ENCODE measurements at places on chromosomes 6 and 20.

GRCh38 chr6:44289726-44290260 lies 19.5 kb downstream of the TMEM151B start:
- DNase-seq, result no peak

GRCh38 chr6:138590796-138591709 lies 91.8 kb upstream of the NHSL1 start:
- peak; percentile 15 for DNase-seq

GRCh38 chr6:99446076-99446475 lies 21.0 kb upstream of the PNISR start:
- DNase-seq, result no peak

DNA sequence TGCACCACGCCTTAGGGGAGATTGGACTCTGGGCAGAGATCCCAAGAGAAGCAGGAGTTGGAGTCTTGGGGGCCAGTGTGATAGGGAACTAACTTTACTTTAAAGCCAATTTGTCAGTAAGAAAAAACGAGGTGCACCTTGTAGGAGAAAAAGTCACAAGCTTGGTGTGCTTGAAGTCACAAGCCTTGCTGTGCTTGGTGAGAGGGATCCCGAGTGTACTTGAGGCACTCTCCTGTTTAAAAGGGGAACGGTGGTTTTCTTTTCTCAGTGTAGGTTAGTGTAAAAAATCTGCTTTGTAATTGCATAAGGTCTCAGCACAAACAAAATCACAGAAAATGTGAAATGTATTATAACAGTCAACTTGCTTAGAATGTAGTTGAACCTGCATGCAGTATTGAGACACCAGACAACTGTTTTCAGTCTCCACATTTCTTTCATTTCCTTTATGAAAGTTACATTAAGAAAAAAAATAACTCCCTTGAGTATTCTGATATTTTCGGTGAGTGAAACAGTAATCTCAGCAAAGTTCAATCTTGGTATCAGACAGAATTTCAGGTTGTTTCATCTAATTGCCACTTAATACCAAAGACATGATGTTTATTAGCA lies 111.1 kb upstream of the DUSP22 start:
- DNase-seq, result no peak

- no peak for DNase-seq
Measured at GRCh38 chr6:37376078-37376743, 22.4 kb downstream of the RNF8 start.

- DNase-seq, result no peak
Measured at GRCh38 chr20:15065794-15066193, 728.4 kb upstream of the FLRT3 start.

DNA sequence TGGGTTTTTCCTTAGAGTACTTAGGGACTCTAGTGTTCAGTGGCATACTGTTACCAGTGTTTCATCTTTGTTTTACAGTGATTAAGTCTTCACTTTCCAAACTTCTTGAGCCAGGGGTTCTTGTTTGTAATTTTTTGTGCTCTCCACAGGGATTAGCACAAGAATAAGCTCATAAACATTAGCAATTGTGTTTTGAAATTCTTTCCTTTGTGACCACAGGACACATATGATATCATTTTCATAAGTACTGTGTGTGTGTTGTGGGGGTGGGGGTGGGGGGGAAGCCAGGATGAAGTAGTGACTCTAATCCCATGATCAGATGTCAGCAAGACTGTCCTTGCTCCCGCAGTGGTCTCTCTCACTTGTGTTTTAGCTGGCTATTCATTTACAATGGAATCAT lies 101.5 kb upstream of the SCP2D1 start:
- DNase-seq, result no peak

DNA sequence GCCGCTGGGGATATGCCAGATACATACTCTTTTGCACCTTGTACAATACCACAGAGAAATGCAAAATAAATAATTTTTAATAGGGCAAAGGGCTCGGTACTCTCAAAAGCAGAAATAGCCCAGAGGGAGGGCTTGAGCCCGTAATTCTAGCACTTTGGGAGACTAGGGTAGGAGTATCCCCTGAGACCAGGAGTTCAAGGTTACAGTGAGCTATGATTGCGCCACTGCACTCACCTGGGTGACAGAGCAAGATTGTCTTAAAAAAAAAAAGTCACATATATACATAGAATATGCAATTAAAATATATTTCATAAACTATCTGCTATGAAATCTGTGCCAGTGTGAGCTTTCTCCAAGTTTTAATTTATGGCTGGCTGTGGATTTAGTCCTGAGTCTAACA lies 818 bp upstream of the TRMT11 start:
- no peak for DNase-seq

DNA sequence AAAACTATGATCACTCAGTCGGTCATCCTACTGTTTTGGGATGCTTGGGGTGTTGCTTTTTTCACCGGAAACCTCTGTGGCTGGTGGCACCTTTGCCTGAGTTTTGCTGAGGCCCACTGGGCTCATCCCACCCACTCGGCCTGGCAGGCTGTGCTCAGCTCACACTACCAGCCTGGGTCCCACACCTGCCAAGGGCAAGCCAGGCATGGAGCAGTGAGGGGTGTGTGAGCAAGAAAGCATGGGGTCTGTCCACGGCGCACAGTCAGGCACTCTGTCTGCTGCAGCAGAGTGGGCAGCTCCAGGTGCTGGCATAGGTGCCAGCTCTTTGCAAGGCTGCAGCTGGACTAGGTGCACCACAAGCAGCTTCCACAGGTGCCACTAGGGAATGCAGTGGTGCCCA lies 91.7 kb downstream of the TBXT start:
- DNase-seq, result no peak

GRCh38 chr20:48405909-48406308 lies 421.9 kb downstream of the PREX1 start:
- no peak for DNase-seq

DNA sequence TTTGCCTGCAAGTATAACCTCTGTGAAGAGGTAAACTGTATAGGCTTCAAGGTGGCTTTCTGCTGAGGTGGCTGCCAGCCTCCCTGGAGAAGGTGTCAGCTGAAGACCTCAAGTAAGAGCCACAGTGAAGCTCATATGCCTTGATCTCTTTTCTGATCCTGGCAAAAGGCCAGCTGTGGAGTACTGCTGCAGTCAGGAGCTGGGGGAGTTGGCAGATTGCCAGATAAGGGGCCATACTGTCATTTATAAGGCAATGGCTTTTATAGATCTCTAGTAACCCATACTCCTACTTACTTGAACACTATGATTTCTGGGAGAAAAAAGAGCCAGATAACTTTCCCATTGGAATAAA lies 8.8 kb upstream of the CEP85L start:
- DNase-seq, result no peak

GRCh38 chr20:63977739-63978276 lies 1.6 kb downstream of the SAMD10 start:
- DNase-seq, result peak; percentile 60

GRCh38 chr6:40325041-40325440 lies 262.1 kb downstream of the LRFN2 start:
- DNase-seq, result no peak

GRCh38 chr6:170461556-170462365 lies 91.3 kb downstream of the PSMB1 start:
- no peak for DNase-seq

DNA sequence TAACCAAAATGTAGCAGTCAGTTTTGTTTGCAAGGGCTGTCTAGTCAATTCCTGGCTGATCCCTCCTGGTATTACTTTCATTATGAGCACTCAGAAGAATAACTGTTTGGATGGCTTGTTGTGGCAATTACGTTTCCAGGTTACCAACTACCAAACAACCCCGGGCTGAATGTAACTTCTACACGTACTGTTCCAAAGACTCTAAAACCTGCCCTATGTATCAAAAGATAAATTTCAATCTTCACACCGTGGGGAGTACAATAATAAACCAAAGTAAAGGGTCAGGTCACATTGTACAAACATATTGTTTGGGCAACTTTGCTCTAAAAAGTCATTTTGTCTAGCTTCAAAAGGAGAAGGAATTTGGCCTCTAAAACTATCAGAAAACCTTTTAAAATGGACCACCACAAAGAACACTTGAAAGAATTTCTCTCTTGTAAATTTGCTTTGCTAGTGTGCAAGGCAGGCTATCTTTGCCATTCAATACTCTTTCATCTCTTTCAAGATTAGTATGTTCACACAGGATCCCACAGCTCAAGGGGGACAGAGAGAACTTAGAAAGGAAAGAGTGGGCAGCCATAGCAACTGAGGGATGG lies 27.6 kb downstream of the DCDC2 start:
- DNase-seq, result no peak

DNA sequence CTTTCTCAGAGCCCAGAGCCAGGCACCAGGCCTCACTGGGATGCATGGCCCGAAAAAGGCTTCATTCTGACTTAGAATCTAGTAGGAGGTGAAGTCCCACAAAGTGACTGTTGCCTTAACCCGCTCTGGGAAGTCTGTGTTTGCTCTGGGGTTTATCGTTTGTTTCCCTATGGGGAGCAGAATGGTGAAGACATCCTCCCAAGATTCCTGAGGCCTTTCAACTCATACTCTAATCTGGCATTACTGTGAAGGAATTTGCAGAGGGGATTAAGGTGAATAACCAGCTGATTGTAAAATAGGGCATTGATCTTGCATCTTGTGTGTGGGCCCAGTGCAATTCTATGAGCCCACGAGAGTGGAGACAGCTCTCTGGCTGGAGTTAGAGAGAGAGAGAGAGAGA lies 67.8 kb downstream of the CDH26 start:
- no peak for DNase-seq

- no peak for DNase-seq
Measured at GRCh38 chr20:776165-776564, 7.9 kb upstream of the SLC52A3 start.

DNA sequence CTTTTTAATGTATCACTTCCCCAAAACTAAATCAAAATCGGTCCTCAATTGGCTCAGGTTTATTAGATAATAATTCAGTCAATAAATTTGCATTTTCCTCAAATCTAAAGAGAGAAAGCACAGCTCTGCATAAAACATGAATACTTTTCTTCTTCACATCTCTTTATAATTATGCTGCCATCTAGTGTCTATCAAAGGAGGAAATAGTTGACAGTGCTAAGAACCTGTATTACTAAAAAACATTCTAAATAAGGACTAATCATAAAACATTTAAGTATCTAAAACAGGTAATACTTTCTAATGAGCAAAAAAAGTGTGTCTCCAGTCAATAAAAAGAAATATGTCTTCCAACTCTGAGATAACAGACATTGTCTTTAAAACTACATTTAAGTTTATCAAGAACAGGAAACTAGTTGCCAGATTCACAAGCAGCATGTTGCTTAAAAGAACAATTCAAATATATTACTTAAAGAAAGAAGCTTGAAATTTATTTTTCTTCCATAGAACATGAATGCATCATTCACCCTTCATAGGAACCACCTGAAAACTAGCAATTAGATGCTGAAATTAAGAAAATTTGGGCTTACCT lies 56.5 kb upstream of the DST start:
- no peak for DNase-seq

DNA sequence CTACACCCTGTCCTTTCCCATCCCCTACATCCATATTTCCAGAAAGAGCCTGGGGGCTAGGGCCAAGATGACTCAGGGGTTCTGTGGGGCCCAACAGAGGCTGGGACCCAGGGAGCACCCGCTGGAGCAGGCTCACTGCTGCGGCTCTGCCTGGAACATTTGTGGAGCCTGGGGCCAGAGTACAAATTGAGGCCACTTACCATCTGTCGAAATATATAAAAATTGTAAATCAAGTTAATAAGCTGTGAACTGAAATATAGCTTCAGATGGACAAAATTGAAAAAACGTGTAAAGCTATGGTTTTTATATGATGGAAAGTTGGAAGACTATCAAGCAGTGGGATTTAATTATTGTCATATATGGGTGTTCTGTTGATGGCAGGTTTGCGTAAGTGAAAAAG lies 82.9 kb upstream of the ATXN1 start:
- no peak for DNase-seq

DNA sequence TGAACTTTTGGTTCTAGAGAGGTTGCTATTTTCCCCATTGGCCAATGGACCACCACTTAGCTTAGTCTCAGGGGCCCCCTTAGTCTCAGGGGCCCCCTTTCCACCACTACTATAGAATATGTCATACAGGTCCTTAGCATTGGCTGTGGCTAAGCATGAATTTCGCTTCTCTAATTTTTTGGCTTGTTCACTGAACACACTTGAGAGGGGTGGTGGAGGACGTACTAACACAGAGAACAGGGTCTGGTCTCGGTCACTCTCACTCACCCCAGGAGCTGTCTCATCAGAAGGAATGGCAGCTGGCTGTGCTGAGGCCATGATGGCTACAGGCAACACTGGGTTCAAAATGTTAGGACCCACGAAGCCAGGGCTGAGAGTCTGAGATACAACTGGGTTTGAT lies 30.3 kb downstream of the ZNF318 start:
- DNase-seq, result no peak

DNA sequence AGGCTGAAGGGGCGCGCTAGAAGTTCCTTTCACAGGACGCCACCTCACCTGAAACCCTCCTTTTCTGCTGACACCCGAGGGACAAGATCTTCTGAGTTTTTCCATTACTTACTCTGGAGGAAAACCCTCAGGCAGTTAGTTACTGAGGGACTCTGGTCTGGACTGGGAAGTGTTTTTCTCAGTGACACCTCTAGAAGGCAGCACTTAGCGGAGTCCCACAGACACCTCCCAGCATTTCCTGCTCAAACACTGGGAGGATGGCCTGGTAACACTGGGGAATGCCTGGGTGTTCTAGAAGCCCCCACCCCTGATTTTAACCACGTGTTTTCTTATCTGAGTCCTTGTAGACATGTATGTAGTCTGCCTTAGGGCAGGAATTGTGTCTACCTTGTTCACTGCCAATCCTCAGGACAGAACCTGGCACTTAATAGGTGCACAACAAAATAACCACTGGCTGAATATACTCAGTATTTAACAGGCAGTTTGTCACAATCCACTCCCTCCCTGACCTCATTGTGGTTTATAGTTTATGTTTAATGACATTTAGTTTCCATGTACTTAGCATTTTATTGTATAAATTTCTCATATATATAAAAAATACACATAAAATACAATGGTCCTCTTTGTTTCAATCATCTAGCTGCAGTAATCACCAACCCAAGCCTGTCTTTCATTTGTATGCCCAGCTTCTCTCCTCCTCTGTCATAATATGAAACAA lies 4.8 kb downstream of the GSTA3 start:
- DNase-seq, result no peak

GRCh38 chr20:14955399-14955798 lies 618.0 kb upstream of the FLRT3 start:
- no peak for DNase-seq

GRCh38 chr6:80547827-80548226 lies 441.4 kb downstream of the BCKDHB start:
- DNase-seq, result no peak

DNA sequence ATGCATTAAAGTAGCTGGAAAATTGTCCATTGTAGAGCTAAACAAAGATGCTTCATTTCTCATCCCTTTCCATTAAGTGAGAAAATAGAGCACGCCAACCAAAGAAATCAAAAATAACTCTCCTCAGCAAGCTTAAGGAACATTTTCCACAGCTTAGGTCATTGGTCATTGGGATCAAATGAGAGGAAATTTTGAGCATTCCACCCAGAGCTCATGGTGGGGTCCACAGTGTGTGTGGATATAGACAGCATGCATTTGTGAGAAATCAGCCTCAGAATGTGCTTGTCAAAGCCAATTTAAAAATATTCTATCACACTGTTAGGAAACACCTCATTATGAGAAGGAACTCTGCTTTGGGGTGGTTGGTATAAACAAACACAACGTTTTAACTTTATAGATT lies 97.2 kb downstream of the HDGFL1 start:
- no peak for DNase-seq

GRCh38 chr6:118789419-118789818 lies 104.5 kb upstream of the ASF1A start:
- DNase-seq, result no peak

GRCh38 chr6:138225953-138226352 lies 7.7 kb upstream of the PBOV1 start:
- no peak for DNase-seq
